ENCODE measurements at places on chromosomes 7 and 10.
A peak's percentile ranks its signal among the peaks of the same experiment; 100 is the strongest.

DNA sequence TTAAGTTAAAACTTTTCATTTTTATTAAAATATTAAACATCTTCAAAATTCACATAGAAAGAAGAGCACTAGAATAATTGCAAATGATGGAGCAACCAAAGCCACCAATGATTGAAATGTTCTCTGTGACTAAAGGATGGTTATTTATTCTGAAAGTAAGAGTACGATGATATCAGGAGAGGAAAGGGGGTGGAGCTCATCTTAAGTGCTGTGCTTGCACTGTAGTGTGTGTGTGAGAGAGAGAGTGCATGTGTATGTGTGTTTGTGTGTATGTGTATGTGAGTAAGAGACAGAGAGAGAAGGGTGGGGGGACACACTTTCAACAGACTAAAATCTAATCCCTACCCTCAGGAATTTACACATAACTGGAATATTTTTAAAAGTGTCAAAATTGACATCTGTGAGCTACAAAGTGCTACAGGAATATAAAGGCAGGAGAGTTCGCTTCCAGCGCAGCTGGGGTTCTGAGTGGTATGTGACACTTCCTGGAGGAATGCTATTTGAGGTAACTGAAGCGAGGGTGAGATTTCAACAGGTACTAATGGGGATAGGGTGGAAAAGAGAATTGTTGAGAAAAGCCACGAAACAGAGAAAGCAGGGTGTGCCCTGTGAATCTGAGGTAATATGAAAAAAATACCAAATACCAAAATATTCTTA is 57.2 kb upstream of the SMNDC1 start:
- H3K36me3 ChIP-seq: no peaks in the 10 kb centered on the region
- no peaks in the 10 kb centered on the region for H3K27me3 ChIP-seq
- no peak for DNase-seq
- peaks cover 28% of the 10 kb centered on the region for H3K4me1 ChIP-seq
- no peak overlapping the region for H3K4me3 ChIP-seq
- no peak overlapping the region for H3K27ac ChIP-seq

DNA sequence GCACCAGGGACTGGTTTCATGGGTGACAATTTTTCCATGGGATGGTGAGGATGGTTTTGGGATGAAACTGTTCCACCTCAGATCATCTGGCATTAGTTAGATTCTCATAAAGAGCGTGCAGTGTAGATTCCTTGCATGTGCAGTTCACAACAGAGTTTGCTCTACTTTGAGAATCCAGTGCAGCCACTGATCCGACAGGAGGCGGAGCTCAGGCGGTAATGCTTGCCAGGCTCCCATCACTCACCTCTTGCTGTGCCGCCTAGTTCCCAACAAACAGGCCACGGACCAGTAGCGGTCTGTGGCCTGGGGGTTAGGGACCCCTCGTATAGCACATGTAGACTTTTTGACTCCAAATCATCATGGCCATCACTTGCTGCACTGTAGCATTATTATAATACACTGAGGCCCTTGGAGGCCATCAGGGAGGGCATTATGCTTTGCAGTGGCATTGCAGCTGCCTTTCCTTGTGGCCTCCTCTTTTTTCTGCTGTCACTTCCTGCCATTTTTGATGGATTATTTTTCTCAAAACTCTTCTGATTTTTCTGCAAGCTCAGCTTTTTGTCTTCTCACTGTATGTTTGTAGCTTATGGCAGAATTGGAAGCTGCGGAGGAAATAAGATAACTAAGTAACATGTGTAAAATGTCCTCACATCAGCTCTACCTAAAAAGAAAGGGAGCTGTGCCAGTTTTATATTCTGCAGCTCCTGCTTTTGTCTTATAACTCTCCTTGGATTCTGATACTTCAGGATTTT is 18.5 kb downstream of the CSGALNACT2 start:
- H3K36me3 ChIP-seq: peaks cover 6% of the 10 kb centered on the region
- H3K27me3 ChIP-seq: no peaks in the 10 kb centered on the region

- no peaks in the 10 kb centered on the region for H3K27me3 ChIP-seq
- peaks cover 30% of the 10 kb centered on the region for H3K4me1 ChIP-seq
- H3K27ac ChIP-seq: no peak overlapping the region
- no peak for DNase-seq
- no peaks in the 10 kb centered on the region for H3K36me3 ChIP-seq
Measured at GRCh38 chr7:137948083-137948844, 53.6 kb downstream of the CREB3L2 start.

- H3K4me1 ChIP-seq: peaks cover 2% of the 10 kb centered on the region
- no peak for DNase-seq
- H3K36me3 ChIP-seq: no peaks in the 10 kb centered on the region
- no peak overlapping the region for H3K27ac ChIP-seq
- peaks cover 26% of the 10 kb centered on the region for H3K27me3 ChIP-seq
Measured at GRCh38 chr10:59143544-59143943, 32.9 kb upstream of the PHYHIPL start.

DNA sequence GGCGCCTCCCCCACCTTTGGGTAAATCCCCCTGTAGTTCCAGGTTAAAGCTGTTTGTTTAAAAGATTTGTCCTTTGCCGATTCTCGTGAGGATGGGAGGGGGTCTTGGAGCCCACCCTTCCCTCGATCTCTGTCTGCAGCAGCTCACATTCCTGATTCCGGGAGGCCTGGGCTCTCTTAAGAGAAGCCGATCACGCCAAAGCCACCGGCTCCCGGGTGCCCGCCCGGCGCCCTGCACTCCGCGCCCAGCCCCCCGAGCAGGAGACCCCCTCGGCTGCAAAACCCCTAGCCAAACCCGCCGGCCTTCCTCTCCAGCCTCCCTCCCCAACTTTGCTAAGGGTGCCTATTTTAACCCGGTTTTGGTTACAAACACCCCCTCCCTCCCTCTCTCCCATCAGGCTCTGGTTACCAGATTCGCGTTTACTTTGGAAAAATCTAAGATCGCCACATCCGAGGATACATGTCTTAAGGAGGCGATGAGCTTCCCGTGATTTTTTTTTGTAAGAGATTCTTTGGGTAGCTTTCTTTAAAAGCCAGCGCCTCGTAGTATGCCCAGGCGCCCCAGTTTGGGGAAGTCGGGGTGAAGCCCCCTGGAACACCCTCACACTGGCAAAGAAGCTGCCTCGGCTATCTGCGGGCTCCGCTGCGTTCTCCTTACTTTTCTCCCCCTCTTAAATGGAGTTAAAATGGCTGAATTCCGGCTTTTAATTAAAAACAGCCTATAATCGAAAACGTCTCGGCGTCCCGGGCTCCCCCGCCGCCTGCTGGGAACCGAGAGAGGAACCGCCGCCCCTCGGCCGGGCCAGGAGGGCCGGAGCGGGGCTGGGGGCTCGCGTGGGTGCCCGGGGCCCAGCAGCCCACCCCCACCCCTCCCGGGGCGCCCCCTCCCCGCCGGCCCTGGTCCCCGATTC is 983 bp downstream of the TNRC18 start:
- H3K4me3 ChIP-seq: peak overlapping the region; percentile 89
- peaks cover 20% of the 10 kb centered on the region for H3K4me1 ChIP-seq
- H3K27me3 ChIP-seq: no peaks in the 10 kb centered on the region
- no peak for DNase-seq
- peak overlapping the region; percentile 98 for H3K27ac ChIP-seq

DNA sequence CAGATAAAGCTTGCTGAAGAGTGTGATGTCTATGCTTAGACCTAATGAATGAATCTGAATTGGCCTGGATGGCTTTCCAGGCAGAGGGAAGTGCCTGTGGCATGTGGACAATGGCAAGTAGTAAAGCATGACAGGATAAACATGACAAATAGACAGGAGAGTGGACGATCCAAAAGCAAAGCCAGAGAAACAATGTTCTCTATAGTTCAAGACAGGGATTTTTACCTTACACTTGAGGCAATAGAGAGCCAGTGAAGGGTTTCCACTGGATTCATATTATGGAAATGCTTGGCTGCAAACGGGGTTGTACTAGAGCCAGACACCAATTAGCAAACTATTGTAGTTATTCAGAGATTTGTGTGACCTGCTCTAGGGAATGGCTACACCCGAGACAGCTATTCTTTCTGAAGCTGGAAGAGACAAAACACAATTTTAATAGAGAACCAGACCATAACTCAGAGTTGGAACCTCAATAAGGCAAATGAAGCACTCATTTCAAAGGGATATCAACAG is 2.3 kb downstream of the AGMO start:
- H3K4me3 ChIP-seq: no peak overlapping the region
- no peak overlapping the region for H3K27ac ChIP-seq
- no peaks in the 10 kb centered on the region for H3K27me3 ChIP-seq
- no peak for DNase-seq

GRCh38 chr10:24255115-24255880 is 46.4 kb downstream of the KIAA1217 start:
- no peak for DNase-seq
- H3K4me1 ChIP-seq: peaks cover 69% of the 10 kb centered on the region
- peak overlapping the region; percentile 7 for H3K4me3 ChIP-seq
- H3K27ac ChIP-seq: peak overlapping the region; percentile 97
- peaks cover 14% of the 10 kb centered on the region for H3K36me3 ChIP-seq

Measured in mesothelial cell of epicardium (in vitro differentiated cells).